ENCODE measurements at places on chromosomes 12 and 14.

DNA sequence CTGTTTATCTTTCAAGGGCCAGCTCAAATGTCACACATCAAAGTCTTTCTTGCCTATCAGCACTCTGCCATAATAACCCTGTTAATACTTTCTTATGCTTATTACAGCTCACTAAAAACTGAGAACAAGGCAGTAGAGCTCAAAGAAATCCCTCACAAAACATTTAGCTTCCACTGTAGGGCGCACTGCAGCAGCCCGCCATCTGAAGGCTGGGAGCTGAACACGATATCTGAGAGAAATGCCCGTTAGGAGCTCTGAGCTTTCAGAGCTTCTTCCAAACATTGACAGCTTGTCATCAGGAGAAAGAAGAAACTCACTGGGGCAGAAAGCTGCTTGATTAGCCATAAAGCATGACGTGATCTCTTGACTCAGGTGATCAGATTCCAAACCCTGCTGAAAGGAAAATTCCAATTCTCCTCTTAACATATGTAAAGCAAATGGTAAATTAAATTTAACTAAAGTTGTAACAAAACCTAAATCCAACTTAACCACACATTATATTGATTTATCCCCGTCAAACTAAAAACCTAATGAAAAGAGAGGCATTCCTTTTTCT is 175.7 kb downstream of the C12orf50 start:
- no peak for DNase-seq

GRCh38 chr12:68440068-68440581 is 108.0 kb upstream of the MDM1 start:
- no peak for DNase-seq

GRCh38 chr12:33654313-33654712 is 214.7 kb upstream of the SYT10 start:
- no peak for DNase-seq

GRCh38 chr12:106428384-106428783 is 70.8 kb downstream of the POLR3B start:
- no peak for DNase-seq

- DNase-seq, result no peak
These were observed 6.3 kb downstream of the FLRT2 start for GRCh38 chr14:85535991-85536832.

- no peak for DNase-seq
These were observed 49.0 kb upstream of the EGLN3 start for GRCh38 chr14:33999771-34000291.

DNA sequence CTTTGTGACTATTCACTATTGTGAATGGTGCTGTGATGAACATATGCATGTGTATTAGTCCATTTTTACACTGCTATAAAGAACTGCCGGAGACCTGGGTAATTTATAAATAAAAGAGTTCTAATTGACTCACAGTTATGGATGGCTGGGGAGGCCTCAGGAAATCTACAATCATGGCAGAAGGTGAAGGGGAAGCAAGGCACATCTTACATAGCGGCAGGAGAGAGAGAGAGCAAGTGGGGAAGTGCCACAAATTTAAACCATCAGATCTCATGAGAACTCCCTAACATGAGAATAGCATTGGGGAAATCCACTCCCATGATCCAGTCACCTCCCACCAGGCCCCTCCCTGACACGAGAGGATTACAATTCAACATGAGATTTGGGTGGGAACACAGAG is 90.8 kb downstream of the ATP23 start:
- DNase-seq, result no peak

DNA sequence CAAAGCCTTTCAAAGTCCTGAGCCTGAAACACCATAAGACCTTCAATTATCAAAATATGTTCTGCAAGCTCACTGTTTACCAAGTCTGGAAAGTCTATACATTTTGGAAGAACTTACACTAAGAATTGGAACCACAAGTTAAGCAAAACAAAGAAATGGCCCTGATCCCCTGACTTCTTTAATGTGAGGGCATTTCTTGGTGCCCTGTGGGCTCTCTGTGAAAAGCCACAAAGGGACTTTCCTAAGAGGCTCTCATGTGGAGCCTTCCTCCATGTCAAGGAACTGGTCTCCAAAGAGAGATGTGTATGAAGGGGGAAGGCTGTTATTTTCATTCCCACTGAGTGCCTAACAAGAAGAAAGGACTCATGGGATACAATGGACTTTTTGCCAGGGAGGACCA is 13.5 kb upstream of the MYH6 start:
- DNase-seq, result no peak

Measured in GOT3 (cell line).